Right cardiac atrium (tissue), 5 donors: ENCODE measurements at places on chromosomes 6 and 20. TPM values are rescaled to one million over a fixed set of nuclear protein-coding genes. Genes with fewer than 3 reads are reported as not detected.
A peak's percentile ranks its signal among the peaks of the same experiment; 100 is the strongest.

DNA sequence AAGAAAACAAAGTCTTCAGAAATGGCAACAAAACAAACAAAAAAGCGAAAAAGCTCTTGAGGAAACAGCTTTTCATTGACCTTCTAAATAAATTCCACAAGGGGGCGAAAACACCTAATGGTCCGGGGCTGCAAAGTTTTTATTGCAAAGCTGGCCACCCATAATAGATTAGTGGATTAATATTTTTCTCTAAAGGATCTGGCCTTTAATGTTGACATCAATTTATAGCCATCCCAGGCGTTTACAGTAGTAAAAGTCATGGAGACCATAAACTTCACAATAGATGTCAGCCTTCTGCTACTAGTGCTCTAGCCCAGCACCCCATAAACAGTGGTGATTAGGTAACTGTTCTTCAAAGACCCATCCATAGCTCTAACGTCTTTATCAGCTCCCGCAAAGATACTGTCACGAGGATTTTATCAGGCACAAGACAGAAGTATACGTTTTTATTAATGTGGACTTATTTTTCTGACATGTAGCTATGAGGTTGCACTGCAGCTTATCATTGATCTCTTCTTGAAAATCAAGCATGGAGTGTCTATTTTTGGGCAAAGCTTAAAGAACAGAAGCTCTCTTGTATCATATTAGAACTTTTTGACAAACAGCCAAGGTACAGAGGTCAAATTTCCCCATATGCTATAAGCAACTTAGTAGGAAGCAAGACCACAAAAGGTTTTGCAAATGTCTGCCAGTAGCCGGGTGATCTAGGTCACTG is 4.7 kb downstream of the CITED2 start:
- no peak for DNase-seq

The SNAP91 gene
- 0.18 TPM for polyA plus RNA-seq

DNA sequence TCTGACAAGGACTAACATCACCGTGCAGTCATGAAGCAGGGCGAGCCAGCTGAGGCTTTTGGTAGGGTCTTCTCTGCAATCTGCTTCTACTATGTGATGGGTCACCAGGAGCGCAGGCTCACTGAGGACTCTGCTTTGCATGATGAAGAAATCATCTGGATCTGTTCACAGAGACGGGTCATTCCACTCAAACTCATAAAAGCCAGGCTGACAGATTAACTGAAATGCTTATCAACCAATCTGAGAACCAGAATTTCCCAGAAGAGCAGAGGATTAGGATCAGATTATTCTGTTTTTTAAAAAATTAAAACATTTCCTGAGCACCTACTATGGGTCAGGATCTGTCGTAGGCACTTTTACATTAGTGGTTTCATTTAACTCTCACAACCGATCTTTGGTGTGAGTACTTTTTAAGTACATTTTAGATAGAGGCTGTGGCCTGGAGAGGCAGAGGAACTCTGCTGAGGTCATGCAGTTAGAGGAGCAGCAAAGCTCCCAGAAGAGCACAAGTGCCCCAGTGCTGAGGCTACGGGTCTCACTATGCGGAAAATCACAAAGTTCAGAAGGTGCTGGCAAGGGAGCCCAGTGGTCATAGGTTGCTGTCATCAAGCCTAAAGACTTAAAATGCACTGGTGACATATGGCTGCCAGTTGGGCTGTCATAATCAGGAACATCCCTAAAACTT is 109.1 kb downstream of the BACH2 start:
- DNase-seq: no peak

DNA sequence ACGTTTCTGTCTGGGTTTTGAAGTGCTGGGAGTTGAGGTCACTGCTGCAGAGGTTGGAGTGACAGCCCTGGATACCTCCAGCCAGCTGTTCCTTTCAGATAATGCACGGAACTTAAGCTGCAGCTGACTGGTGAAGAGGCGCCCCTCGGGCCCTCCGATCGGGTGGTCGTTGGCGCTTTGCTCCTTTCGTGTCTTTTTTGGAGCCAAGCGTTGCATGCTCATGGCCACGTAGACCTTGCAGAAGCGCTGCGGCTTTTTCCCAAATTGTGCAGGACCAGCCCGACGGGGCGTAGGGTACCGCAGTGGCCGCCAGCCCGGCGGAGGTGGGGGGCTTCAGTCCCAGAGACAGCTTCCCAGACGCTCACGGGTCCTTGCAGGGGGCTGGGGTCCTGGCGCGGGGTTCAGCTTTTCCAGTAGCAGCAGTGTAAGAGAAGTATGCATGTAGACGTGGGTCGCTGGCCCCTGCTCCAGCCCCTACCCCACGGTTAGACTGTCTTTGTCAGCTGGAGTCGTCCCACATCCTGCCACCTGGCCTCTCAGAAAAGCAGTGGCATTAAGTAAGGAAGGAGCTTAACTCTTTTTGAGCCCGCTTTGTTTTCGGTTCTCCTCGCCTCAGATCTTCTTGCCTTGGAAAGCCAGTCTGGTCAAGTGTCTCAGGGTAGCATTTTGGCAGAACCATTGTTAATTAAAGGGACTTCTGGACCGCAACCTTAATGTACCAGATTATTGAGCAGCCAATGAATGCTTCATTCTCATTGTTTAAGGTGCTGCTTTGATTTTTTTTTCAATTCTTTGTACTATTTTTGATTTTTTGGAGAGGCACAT is 838 bp downstream of the TNFAIP3 start:
- peak; percentile 58 for DNase-seq

The BIRC7 gene
- polyA plus RNA-seq: not detected
